Stimulated activated CD4-positive, alpha-beta T cell treated with anti-CD3 and anti-CD28 coated beads, Interleukin-1b, Interleukin-23, amount 100 ng/mL, for 4 hours (primary cell): ENCODE measurements at places on chromosomes 11 and 22.

GRCh38 chr22:46561435-46561905 lies 24.1 kb upstream of the CELSR1 start:
- DNase-seq, result no peak

GRCh38 chr11:93577286-93577685 lies 34.1 kb upstream of the SMCO4 start:
- no peak for DNase-seq

DNA sequence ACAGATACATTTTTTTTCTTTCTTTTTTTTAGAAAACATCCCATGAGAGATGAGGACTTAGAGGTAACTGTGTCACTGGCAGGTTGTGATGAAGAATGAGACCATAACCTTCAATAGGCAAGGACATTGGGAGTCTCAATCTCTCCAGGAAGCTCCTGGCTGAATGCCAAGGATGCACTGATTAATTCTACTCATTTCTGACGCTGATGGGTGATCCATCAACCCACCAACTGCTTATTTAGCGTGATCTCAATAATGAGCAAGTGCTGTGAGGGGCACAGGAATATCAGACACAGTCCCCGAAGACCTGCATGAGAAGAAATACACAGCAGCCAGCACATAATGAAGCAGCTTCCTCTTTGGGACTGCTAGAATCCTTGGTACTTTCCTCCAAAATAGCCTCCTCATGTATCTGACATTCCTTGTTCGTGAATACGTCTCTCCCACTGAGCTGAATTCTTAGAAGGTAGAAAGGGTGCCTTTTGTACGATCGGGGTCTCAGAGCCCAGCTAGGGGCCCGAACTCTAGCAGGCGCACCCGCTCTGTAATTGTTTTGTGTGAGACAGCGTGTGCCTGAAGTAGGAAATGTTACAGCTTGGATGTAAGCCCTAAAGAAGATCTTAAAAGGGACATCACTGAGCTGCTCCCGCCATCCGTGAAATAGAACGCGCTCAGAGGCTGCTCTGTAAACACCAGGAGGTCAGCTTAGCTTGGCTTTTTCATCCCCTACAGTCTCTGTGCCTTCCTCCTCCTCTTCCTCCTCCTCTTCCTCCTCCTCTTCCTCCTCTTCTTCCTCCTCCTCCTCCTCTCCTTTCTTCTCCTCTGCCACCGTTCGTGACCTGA lies 7.2 kb downstream of the CLMP start:
- no peak for DNase-seq

- DNase-seq, result no peak
Observed at GRCh38 chr22:27420817-27421361, 380.7 kb downstream of the MN1 start.

GRCh38 chr11:28323621-28324020 lies 215.4 kb downstream of the METTL15 start:
- DNase-seq, result no peak

GRCh38 chr11:15692739-15693138 lies 578.0 kb downstream of the INSC start:
- DNase-seq, result no peak

GRCh38 chr11:68202165-68202564 lies 10.9 kb downstream of the KMT5B start:
- no peak for DNase-seq

GRCh38 chr11:128179512-128179911 lies 407.8 kb downstream of the ETS1 start:
- DNase-seq, result no peak

DNA sequence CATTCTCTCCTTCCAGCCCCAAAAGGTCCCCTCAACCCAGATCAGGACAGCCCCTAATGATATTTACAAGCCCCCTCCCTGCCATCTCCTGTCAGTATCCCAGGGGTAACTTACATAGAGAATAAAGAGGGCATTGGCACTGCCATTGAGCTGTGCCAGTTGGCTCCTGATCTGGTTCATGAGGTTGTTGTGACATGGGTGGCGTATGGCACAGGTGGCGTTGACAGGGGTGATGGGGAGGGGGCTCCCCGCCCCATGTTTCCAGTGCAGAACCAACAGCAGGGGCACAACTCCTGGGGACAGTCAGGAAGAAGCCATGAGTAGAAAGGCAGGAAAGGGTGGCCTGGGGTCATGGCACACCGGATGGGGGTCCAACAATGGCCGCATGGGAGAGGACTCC lies 1.9 kb downstream of the LIF start:
- DNase-seq, result no peak

DNA sequence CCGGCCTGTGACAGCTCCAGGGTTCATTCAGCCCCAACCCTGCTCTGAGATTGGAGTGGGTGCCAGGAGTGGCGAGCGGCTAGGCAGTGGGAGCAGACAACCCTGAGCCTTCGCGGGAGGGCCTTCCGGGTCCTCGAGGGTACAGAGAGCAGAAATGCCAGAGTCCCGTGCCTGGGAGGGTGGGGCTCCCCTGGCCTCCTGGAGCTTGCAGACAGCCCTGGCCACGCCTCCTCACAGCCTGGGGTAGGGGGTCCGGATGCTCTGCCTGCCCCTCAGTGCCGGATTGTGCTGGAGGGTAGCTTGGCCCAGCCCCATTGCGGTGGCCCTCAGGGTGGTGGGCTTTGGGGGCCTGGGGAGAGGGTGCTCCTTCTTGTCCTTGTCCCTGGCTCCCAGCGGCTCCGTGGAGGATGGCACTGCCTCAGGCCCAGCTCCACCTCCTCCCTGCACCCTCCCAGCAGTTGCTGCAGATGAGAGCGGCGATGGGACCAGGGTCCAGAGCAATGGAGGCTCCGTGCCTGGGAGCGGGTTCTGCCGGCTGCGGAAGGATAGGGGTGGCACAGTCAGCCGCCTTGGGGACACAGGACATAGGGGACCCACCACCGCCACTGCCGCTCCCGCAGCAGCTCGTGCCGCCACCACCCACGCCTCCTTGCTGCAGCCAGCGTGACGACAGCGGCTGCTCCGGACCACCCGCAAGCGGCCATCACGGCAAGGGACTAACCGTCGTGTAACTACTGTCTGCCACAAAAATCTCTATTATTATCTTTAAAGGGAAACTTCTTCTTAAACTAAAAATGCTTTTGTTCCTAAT lies 34.9 kb upstream of the OR10G7 start:
- no peak for DNase-seq

GRCh38 chr11:60750911-60751310 lies 5.8 kb upstream of the MS4A15 start:
- DNase-seq, result no peak

DNA sequence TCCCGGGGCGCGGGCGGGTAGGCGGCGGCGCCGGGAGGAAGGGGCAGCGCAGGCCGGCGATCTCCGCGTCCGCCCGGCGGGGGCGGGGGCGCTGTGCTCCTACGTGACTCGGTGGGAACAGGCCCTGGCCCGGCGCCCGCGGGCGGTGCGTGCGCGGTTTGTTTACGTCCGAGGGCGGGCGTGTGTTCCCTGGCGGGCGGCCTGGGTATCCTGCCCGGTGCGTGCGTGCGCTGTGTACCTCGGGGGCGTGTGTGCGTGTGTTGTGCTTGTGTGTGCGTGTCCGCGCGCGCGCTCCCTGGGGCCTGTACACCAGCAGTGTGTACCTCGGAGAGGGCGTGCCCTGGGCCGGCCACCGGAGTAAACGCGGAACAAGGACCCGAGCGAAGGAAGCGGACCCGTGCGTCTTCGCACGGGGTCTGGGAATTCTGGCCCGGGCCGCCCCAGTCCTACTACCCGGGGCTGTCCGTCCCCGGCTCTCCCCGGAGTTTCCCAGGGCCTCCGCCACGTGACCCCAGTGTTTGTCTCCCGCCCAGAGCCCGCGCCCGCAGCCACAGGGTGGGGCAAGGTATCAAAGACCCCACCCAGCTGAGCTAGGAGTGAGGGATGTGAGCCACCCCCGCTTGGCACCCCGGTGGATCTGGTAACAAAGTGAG lies 769 bp downstream of the MAFF start:
- DNase-seq, result peak; percentile 42

GRCh38 chr22:25623851-25624250 lies 59.4 kb downstream of the GRK3 start:
- DNase-seq, result no peak

- DNase-seq, result no peak
Observed at GRCh38 chr11:86473991-86474833, 99.5 kb downstream of the CCDC81 start.

- no peak for DNase-seq
Observed at GRCh38 chr11:6616596-6617250, 2.5 kb downstream of the TPP1 start.

DNA sequence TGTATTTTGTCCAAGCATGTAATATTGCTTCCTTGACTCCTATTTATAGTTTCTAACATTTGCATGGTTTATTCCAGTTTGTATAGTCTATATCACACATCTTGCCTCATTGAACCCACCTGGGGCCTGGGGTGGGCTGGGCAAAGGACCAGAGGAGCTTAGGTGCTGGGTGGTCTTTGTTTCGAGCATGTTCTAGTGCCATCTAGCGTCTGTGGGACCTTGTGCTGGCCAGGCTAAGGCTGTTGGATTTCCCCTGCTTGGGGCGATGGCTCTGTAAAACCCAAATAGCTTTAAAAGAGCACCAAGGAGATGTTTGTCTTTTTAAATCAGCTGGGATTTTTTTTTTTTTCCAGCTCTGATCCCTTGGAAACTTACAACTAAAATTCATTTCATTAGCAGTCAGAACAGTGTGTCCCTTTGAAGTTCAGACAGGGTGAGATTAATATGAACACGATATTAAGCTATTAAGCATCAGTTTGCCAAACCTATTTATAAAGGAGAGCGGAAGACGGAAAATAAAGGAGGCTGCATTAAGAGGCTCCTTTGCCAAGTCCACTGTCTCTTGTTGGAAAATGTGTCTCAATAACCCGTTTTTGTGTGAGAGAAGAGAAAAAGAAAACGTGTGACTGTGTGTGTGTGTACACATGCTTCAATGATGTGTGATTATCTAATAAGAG lies 157.4 kb downstream of the COMMD9 start:
- DNase-seq, result no peak

DNA sequence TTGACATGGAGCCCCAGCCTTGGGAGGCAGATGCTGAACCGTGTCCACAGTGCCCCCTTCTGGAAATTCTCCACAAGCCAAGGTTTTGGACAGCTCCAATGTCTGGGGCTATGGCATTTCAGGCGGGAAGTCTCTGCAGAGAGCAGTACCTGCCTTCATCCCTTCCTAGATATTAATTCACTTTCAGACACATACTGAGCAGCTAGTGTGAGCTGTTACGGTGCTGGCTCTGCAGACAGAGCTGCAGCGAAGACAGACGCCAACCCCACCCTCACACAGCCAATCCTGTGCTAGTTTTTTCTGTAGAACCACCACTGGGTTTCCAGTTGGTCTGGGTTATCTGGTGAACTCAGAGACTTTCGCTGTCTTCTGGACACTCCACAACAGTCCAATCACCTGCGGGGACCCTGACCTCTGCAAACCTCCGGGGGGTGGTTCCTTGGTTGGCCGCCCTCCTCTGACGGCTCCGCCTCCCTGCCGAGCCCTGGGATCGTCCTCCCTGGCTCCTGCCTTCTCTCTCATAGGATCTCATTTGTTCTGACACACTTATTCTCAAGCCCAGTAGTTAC lies 9.1 kb downstream of the LMF2 start:
- peak; percentile 39 for DNase-seq

GRCh38 chr11:125257751-125258150 lies 93.2 kb downstream of the PKNOX2 start:
- DNase-seq, result no peak

GRCh38 chr11:117600234-117600783 lies 196.7 kb downstream of the DSCAML1 start:
- no peak for DNase-seq

- DNase-seq, result no peak
Observed at GRCh38 chr11:18723991-18724390, 2.0 kb downstream of the IGSF22 start.

- no peak for DNase-seq
Observed at GRCh38 chr22:39215426-39216142, 29.2 kb downstream of the PDGFB start.

GRCh38 chr22:49527611-49528419 lies 299.9 kb downstream of the BRD1 start:
- DNase-seq, result no peak
